ENCODE measurements at places on chromosomes 6 and 20.

DNA sequence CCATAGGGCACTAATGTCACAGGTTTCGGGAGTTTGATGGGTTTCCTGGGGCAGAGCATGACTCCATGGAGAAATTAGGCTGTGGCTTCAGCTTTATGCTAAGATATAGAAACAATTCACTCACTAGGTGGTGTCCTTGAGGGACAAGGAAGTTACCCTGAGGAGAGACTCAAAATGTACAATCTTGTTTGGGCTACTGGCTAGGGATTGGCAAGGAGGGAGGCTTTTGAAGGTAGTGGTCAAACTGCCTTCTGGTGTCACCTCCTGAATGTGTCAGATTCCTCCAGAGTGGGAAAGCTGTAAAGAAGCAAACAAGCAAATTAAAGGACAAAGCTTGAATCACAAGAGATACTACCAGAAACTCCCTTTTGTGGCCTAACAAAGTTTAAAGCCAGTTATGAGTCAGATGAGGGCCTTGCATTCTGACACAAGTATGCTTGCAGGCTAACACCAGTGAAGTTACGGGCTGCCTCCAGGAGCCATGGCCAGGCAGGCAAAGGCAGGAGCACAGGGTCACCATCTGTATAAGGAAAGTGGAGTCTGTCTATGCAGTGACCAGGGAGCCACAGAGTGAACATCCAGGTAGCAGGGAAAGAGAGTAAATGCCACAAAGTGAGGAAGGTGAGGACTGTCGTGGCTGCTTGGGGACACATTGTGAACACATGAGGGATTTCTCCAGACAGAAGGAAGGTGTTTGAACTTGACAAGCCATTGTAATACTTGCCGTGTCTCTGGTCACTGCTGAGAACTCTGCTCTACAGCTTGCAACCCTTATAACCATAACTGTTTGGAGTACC is 107.7 kb upstream of the DTNBP1 start:
- no peak overlapping the region for H3K4me3 ChIP-seq
- DNase-seq = no peak
- no peaks in the 10 kb centered on the region for H3K36me3 ChIP-seq
- no peak overlapping the region for H3K27ac ChIP-seq

DNA sequence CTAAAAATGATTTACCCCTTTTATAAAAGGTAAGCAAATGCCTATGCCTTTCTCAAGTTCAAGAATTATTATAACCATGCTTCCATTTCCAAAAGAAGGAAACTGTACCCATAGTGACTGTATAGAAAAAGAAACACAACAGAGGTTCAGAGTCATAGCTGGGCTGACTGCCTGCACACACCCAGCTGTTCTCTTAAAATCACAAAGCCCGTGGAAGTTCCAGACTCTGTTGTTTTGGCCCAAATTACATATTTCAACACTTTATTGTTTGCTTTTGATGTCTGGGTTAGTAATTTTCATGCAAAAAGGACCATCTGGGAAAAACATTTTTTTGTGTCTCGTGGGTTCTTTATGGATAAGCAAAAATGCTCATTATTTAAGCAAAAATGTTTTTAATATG is 99.2 kb downstream of the LCA5 start:
- H3K27me3 ChIP-seq = no peaks in the 10 kb centered on the region
- H3K27ac ChIP-seq = no peak overlapping the region
- no peaks in the 10 kb centered on the region for H3K36me3 ChIP-seq
- peaks cover 6% of the 10 kb centered on the region for H3K4me1 ChIP-seq
- DNase-seq = no peak
- H3K4me3 ChIP-seq = no peak overlapping the region

GRCh38 chr20:38728191-38728781 is 4.0 kb downstream of the SLC32A1 start:
- no peak overlapping the region for H3K27ac ChIP-seq
- peaks cover 28% of the 10 kb centered on the region for H3K4me1 ChIP-seq
- DNase-seq = peak; percentile 26

- no peak for DNase-seq
- no peak overlapping the region for H3K4me3 ChIP-seq
- H3K27me3 ChIP-seq = peaks cover 5% of the 10 kb centered on the region
- H3K4me1 ChIP-seq = no peaks in the 10 kb centered on the region
Observed at GRCh38 chr6:53770780-53771249, 24.0 kb upstream of the LRRC1 start.

DNA sequence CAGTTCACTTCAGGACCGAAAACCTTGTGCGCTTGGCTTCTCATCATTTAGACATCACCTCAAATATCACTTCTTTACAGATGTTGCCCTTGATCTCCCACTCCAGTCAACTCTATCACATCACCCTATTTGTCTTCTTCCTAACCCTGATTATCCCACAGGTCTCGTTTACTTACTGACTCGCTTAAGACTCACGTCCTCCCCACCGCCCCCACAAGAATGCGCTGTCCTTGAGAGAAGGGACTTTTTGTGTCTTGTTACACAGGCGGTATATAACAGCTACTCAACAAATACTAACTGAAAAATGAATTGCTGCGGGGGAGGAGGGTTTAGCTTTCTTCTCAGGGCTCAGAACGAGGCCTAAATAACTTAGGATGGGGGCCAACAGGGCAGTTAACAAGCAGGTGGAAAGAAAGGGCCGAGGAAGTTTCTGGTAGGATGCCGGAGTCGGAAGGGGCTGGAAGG is 527 bp downstream of the TOMM34 start:
- peak overlapping the region; percentile 70 for H3K27ac ChIP-seq
- peak overlapping the region; percentile 82 for H3K4me3 ChIP-seq
- peak; percentile 31 for DNase-seq
- no peaks in the 10 kb centered on the region for H3K27me3 ChIP-seq
- peaks cover 20% of the 10 kb centered on the region for H3K36me3 ChIP-seq

DNA sequence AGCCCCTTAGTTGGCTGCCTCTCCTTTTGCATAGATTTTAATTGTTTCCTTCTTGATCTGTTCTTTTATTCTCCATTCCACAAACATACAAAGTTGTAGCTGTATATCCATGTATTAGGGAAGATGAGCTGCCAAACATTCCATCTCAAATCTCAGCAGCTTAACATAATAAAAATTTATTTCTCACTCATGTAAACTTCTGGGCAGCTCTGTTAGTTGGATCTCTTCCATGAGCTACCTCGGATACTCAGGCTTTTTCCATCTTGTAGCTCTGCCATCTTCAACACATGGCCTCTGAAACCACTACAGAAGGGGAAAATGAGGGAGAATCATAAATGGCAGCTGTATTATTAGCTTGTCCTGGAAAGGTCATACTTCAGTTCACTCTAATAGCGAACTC is 149.4 kb upstream of the BMP2 start:
- H3K27ac ChIP-seq = no peak overlapping the region
- H3K4me3 ChIP-seq = no peak overlapping the region
- H3K4me1 ChIP-seq = no peaks in the 10 kb centered on the region
- DNase-seq = no peak
- no peaks in the 10 kb centered on the region for H3K36me3 ChIP-seq

DNA sequence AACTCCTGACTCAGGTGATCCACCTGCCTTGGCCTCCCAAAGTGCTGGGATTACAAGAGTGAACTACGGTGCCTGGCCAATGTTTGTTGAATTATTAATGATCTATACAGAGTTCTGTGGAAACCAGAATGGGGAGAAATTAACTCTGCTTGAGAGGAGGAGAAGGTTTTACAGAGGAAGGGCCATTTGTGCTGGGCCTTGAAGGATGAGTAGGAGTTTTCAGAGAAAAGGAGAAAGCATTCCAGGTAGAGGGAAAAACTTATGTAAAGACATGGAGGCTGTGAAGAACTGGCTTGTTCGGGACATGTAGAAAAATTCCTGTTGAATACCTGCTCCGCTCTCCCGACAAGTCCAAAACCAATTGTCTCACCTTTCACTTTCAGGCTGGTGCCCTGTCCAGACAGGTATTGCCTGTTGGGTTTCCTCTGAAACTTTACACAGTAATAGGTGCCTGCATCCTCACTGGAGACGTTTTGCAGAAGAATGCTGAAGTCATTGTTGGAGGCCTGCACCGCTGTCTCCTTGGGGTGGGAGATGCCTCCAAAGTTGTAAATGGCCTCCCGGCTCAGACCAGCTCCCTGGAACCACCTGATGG is 11.3 kb upstream of the NSFL1C start:
- peaks cover 8% of the 10 kb centered on the region for H3K4me1 ChIP-seq
- no peak for DNase-seq
- no peaks in the 10 kb centered on the region for H3K36me3 ChIP-seq

DNA sequence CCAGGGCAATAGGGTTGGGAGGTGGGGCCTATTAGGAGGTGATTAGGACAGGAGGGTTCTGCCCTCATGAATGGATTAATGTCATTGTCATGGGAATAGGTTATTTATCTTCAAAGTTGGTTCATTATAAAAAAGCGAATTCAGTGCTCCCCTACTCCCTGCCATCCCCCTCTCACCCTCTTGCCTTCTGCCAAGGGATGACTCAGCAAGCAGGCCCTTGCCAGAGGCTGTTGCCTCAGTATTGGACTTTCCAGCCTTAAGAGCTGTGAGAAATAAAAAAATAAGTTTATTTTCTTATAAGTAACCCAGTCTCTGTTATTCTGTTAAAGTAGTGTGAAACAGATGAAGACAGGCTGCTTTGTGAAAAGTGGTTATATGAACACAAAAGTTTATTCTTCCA is 381.1 kb upstream of the ZFP64 start:
- H3K4me1 ChIP-seq = no peaks in the 10 kb centered on the region
- H3K27me3 ChIP-seq = no peaks in the 10 kb centered on the region
- no peak overlapping the region for H3K4me3 ChIP-seq
- no peak for DNase-seq
- H3K27ac ChIP-seq = no peak overlapping the region
- no peaks in the 10 kb centered on the region for H3K36me3 ChIP-seq

DNA sequence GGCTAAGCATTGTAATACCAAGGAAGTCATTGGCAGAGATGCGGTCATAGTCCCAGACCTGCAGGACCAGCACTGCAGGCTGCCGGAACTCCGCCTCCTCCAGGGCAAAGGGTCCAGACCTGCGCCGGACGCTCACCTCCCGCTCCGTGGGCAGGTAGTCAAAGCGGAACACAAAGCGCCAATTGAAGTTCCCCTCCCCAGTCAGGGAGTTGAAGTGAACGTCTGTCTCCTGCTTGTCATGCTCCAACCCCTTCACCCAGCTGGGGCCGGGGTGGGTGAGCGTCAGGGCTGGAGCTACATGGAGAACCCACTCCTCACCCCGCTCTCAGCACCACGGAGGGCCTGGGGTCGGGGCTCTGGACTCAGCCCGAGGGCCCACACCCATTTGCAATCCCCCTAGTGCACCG is 18.2 kb downstream of the ERGIC3 start:
- no peaks in the 10 kb centered on the region for H3K27me3 ChIP-seq
- no peaks in the 10 kb centered on the region for H3K4me1 ChIP-seq
- H3K27ac ChIP-seq = no peak overlapping the region
- no peak for DNase-seq
- H3K36me3 ChIP-seq = peaks cover 23% of the 10 kb centered on the region
- no peak overlapping the region for H3K4me3 ChIP-seq

- DNase-seq = no peak
- no peaks in the 10 kb centered on the region for H3K4me1 ChIP-seq
- no peak overlapping the region for H3K27ac ChIP-seq
- H3K4me3 ChIP-seq = no peak overlapping the region
- H3K27me3 ChIP-seq = no peaks in the 10 kb centered on the region
- no peaks in the 10 kb centered on the region for H3K36me3 ChIP-seq
Observed at GRCh38 chr20:8399947-8400346, 267.9 kb downstream of the PLCB1 start.

DNA sequence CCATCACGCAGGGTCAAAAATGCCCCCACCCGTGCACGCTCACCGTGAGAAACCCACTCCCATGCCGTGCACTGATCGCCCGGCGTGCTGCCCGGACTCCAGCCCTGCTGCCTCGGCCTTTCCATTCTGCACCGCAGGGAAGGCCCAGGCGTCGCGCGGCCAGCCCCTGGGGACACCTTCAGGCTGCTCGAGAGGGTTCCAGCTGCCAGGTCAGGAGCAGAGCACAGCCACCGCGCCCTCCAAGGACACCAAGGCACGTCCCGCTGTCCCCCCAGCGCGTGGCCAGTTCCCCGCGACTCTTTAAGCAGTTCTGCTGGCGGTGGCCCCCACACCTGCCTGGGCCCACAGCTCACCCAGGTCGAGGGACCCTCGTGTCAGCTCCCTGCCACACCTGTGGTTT is 314.3 kb upstream of the QKI start:
- H3K4me3 ChIP-seq = no peak overlapping the region
- H3K27me3 ChIP-seq = no peaks in the 10 kb centered on the region
- no peak for DNase-seq
- H3K4me1 ChIP-seq = no peaks in the 10 kb centered on the region
- no peak overlapping the region for H3K27ac ChIP-seq

DNA sequence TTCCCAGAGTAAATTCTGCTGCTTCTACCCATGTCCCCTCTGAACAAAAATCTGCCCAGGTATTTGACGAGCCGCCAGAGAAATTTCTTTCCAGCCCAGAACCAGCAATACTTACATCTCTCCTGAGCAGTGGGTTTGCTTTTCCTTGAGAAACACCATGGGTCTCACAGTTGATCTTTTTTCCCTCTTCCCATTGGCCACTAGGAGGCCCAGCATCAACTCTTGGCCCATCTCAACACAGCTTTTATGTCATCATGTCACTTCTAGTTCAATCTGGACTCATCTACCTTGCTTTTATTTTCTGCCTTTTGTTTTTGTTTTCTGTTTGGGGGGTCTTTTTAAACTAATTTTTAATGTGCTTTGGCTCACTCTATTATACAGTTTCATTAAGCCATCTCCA is 18.8 kb downstream of the MAFB start:
- peaks cover 15% of the 10 kb centered on the region for H3K27me3 ChIP-seq
- DNase-seq = no peak
- no peaks in the 10 kb centered on the region for H3K36me3 ChIP-seq
- no peaks in the 10 kb centered on the region for H3K4me1 ChIP-seq
- no peak overlapping the region for H3K27ac ChIP-seq

- H3K36me3 ChIP-seq = no peaks in the 10 kb centered on the region
- no peaks in the 10 kb centered on the region for H3K4me1 ChIP-seq
- H3K27me3 ChIP-seq = no peaks in the 10 kb centered on the region
- no peak overlapping the region for H3K27ac ChIP-seq
Observed at GRCh38 chr6:131303338-131303930, 168.2 kb downstream of the AKAP7 start.

GRCh38 chr20:37651932-37652331 is 41.9 kb upstream of the CTNNBL1 start:
- peak; percentile 68 for DNase-seq
- H3K4me3 ChIP-seq = no peak overlapping the region
- no peaks in the 10 kb centered on the region for H3K27me3 ChIP-seq

DNA sequence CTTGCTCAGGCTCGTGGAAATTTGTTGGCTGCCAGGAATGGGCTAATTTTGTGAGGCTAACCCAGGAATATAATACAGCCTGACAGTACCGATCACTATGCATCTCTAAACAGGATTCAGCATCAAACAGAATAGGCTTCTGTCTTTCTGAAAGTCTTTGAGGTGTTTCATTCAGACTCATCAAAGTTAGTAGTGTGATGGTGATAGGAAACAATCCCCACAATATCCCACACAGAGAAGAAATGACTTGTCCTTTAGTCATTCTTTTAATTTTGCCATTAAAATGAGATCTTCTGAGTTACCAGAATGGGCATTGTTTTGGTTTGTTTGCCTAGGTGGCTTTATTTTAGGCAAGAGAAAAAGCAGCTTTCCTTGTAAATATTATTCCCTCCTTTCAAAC is 54.3 kb downstream of the FAM229B start:
- peaks cover 17% of the 10 kb centered on the region for H3K4me1 ChIP-seq
- no peaks in the 10 kb centered on the region for H3K27me3 ChIP-seq
- H3K36me3 ChIP-seq = peaks cover 56% of the 10 kb centered on the region
- no peak overlapping the region for H3K27ac ChIP-seq

Measured in SK-N-SH (cell line).